ENCODE measurements at places on chromosomes 5 and 9.

DNA sequence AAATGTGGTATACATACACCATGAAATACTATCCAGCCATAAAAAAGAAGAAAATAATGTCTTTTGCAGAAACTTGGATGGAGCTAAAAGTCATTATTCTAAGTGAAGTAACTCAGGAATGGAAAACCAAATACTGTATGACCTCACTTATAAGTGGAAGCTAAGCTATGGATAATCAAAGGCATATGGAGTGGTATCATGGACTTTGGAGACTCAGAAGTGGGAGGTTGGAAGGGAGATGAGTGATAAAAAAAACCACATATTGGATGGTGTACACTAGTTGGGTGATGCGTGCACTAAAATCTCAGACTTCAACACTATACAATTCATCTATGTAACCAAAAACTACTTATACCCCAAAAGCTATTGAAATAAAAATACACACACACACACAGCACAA, 24.5 kb downstream of the ADAMTS12 start:
- H3K27ac ChIP-seq = no peak overlapping the region
- no peaks in the 10 kb centered on the region for H3K36me3 ChIP-seq
- H3K4me3 ChIP-seq = no peak overlapping the region
- H3K27me3 ChIP-seq = no peaks in the 10 kb centered on the region

DNA sequence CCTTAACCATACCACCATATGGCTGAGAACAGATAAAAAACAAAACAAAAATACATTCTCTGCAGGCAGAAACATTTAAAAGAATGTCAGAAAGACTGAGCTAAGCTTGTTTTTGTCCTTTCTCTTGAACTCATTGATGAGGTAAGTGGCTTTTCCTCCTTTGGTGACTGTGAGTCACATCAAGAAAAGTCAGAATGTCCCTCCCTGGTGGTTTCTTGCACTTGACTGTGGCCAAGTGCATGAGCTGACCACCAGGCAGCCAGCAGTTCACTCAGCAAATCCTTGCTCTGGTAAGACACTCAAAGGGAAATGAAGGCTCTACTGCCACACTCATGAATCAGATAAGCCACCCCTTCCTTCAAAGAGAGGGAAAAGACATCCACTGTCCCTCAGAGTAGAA, 970.9 kb downstream of the TAF11L14 start:
- no peaks in the 10 kb centered on the region for H3K27me3 ChIP-seq
- no peak for DNase-seq
- H3K36me3 ChIP-seq = no peaks in the 10 kb centered on the region
- H3K4me3 ChIP-seq = no peak overlapping the region
- no peak overlapping the region for H3K27ac ChIP-seq
- no peaks in the 10 kb centered on the region for H3K4me1 ChIP-seq

DNA sequence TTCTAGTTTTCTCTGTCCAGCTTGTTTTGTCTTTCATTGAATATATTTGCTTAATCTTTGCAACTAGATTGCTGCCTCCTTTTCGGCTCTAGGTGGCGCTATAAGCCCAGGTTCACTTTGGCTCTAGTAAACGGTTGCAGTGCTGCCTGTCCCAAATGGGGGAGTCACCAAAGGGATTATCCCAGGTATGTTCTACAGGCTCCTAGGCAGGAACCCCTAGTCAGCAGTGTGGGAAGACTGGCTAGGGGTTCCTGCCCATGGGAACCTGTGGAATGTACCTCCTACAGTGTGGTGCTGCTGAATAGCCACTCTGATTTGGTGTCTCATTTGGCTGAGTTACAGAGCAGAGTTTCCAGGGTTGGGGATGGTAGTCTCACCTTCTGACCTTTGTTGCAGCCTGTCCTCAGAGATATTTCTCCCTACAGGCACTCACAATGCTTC, 85.2 kb downstream of the ARSB start:
- H3K27me3 ChIP-seq = no peaks in the 10 kb centered on the region
- H3K4me3 ChIP-seq = no peak overlapping the region
- peaks cover 3% of the 10 kb centered on the region for H3K4me1 ChIP-seq
- no peak overlapping the region for H3K27ac ChIP-seq
- peak; percentile 29 for DNase-seq

DNA sequence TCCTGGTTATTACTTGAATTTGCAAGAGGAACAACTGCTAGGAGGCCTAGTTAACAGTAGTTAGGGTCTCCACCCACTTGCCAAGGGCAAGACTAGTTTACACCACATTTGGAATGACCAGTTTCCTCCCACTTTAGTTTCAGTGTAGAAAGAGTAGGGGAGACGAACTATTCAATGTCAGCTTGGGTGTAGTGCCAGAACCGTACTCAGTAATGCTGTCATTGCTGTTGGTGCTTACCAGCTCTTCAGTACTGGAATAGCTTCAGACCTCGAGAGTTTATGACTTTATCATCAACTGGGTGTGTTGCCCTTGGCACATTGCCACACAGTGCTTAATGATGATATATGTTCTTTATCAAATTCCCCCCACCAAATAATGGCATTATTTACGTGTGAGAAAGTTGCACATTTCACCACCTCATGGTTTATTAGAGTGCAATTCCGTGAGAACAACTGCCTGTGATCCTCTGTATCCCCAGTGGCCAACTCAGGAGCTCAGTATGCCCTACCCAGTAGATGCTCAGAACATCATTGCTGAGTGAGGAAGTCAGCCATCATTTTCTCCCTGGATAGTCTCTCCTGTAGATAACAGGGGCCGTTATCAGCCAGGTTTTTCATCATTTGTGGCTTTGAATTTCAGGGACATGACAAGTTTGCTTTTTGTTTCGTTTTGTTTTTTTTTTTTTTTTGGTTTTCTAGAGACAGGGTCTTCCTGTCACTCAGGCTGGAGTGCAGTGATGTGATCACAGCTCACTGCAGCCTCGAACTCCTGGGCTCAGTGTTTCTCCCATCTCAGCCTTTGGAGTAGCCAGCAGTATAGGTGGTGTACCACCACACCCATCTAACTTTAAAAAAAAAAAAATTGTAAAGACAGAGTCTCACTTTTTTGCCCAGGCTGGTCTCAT, 67.3 kb downstream of the DOCK8 start:
- DNase-seq = no peak
- no peaks in the 10 kb centered on the region for H3K36me3 ChIP-seq
- H3K4me3 ChIP-seq = no peak overlapping the region
- no peak overlapping the region for H3K27ac ChIP-seq
- H3K4me1 ChIP-seq = no peaks in the 10 kb centered on the region
- H3K27me3 ChIP-seq = no peaks in the 10 kb centered on the region

DNA sequence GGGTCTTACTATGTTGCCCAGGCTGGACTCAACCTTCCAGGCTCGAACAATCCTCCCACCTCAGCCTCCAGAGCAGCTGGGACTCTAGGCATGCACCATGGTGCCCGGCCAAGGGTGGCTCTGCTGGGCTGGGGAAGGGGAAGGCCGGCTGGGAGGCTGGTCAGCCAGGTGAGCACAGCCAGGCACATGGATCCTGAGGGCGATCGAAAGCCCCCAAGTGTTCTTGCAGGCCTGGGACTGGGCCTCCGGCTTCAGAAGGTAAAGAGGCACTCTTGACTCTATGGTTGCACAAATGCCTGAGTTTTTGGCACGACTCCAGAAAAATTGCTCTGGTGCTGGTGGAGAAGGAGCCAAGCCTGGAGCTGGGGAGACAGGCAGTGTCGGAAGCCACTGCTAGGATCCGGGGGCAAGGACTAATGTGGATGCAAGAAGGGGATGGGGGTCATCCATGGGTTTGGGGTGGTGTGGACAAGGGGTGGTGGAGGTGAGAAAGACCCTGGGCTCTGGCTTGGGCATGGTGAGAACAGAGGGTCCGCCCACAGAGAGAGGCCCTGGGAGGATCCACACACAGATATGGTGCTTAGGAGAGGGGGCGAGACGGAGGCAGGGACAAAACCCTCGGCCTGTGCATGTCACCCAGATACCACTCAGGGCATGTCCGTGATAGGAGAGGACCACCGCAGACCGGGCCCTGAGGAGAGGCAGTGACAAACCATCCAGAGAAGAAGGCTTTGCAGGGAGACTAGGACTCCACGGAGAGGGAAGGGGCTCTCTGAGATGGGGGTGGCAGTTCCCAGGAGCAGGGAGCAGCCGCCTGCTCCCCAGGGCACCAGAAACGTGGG, 51.1 kb upstream of the COL5A1 start:
- no peak for DNase-seq
- H3K27me3 ChIP-seq = peaks cover 64% of the 10 kb centered on the region
- no peaks in the 10 kb centered on the region for H3K4me1 ChIP-seq

DNA sequence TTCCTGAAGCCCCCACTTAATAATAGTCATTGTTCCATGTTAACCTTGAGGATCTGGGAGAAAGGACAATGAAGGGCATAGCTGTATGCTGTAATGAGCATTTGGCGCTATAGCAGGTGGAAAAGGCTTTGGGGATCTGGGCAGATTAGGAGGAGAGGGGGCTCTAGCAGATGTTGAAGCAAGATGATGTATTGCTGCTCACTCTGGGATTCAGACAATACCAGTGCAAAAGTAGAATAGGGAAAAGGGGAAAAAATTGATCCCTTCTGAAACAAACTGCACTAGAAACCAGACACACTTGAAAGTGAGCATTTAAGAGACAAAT, 575.3 kb upstream of the MEF2C start:
- H3K27ac ChIP-seq = no peak overlapping the region
- H3K36me3 ChIP-seq = no peaks in the 10 kb centered on the region
- no peak overlapping the region for H3K4me3 ChIP-seq
- no peaks in the 10 kb centered on the region for H3K27me3 ChIP-seq
- peaks cover 18% of the 10 kb centered on the region for H3K4me1 ChIP-seq
- no peak for DNase-seq

DNA sequence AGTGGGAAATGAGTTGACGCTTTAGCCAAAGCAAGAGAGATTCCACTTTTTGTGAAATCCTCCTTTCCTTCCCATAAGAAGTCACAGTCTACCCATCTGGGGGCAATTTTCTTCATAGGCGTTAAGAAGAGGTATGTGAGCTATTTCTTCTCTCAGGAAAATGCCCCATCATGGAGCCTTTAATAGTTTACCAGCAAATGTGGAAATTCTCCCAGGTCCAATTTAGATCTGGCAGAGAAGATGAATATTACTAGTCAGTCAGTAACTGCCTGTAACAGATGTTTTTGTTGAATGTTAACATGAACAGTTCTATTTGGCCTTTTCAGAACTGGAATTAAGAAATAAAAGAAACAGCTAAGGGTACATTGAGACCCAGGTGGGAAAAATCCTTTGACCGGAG, 156.4 kb upstream of the RFX3 start:
- no peaks in the 10 kb centered on the region for H3K27me3 ChIP-seq
- DNase-seq = no peak
- no peak overlapping the region for H3K4me3 ChIP-seq
- no peak overlapping the region for H3K27ac ChIP-seq

DNA sequence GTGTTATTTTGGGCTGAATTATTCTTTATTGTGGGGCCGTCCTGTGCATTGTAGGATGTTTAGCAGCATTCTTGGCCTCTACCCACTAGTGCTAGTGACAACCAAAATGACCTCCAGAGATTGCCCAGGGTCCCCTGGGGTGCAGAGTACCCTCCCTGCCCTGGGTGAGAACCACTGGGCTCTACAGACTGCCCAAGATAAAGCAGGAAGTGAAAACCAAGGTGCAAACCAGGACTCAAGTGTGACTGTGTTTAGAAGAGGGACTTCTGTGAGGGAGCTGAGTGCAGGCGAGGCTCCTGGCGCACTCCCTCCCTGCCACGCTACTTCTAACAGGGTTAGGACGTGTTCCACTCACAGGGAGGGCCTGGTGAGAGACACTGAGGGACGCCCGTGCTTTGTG, 41.6 kb downstream of the USP20 start:
- H3K4me1 ChIP-seq = no peaks in the 10 kb centered on the region
- no peak overlapping the region for H3K27ac ChIP-seq
- H3K4me3 ChIP-seq = no peak overlapping the region

DNA sequence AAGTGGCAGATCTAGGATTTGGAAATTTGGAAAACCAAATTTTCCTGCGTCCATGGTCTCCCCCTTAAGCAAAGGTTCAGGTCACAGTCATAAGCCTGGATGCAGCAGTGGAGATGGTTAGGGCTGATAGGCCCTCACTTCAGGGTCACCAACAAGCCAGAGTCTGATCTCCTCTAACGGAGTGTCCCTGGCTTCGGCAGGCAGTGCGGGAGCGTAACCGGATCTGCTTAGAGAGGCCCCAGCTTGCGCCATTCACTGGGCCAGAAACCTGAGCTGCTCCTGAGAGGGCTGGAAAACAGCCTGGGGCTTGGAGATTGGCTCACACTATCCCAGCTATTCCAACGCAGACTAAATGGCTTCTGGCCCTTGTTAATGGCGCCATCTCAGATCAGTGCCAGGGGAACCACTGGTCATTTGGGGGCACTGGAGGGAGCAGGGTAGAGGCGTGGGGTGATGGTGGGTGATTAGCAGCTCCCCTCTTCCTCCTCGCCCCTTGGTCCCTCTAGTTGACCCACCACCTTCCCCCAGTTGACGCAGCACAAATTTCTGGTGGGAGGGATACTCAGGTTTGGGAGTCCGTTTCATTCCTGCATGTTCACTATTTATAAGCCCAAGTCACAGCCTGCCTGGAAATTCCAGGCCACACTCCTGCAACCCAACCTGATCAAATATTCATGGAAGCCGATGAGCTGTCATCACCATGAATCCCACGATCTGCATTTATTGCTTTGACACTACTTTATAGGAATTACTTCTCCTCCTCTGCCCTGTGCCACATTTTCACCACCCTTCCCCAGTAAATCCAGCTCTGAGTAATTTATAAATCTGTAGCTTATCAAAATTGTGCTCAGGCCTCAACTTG, 134.6 kb upstream of the CPEB4 start:
- DNase-seq = no peak
- H3K36me3 ChIP-seq = no peaks in the 10 kb centered on the region
- no peaks in the 10 kb centered on the region for H3K4me1 ChIP-seq
- H3K4me3 ChIP-seq = no peak overlapping the region
- no peaks in the 10 kb centered on the region for H3K27me3 ChIP-seq

- no peak overlapping the region for H3K27ac ChIP-seq
- no peaks in the 10 kb centered on the region for H3K36me3 ChIP-seq
- no peak overlapping the region for H3K4me3 ChIP-seq
- H3K4me1 ChIP-seq = peaks cover 9% of the 10 kb centered on the region
- no peak for DNase-seq
Measured at GRCh38 chr9:136947955-136948510, 3.0 kb downstream of the C8G start.

All from MM.1S (cell line).